ENCODE measurements at places on chromosomes 12 and 14.

DNA sequence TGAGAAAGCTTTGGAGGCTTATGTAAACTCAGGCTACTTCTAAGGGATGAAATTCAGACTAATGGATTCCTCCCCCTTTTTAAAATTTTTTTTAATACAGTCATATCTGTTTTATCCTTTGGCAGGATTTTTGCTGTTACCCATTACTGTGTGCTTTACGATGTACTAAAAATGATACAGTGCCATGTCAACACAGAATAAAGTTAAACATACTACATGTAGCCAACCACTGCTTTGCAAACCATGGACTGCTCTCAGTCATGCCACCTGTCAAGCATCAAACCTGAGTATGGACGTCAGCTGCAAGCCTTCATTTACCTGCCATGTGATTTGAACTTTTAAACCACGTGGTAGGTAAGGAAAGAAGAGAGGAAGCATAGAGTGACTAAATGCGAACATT lies 325.8 kb downstream of the FUT8 start:
- no peak for DNase-seq

DNA sequence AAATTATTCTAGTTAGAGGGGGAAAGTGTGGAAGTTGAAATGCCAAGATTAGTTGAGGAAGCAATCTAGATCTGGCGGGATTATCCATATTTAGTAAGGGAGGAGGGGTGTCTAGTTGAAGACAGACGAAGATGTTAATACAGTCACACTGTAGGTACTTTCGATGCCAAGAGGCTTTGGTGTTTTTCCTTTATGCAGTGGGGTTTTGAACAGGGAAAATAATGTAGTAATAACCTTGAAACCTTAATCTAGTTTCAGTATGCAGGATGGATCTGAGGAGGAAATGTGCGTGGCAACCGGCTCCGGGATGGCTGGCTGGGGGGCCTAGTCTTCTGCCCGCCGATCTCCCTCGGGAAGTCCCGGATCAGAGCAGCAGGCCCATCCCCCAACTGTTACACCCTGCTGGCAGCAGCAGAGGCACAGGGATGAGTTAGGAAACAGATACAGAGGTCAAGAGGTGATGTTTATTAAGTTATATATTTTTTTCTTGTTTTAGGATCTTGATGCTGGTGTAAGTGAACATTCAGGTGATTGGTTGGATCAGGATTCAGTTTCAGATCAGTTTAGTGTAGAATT lies 27.4 kb downstream of the MDM2 start:
- DNase-seq, result no peak

DNA sequence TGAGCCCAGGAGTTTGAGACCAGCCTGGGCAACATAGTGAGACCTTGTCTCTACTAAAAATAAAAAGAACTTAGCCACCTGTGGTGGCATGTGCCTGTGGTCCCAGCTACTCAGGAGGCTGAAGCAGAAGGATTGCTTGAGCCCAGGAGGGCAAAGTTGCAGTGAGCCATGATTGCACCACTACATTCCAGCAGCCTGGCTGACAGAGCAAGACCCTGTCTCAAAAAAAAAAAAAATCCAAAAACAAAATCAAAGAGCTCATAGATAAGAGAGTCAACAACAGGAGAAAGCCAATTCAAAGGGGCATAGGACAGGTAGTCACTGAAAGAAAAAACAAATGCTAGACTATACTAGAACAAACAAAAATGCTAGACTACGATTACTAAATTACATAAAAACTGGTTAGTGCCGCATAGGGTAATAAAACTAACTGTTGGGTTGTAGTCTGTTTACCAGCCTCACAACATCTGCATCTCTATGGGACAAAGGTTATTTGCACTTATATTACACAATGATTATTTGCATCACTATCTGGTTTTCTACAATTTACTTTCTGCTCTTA lies 16.6 kb upstream of the EEA1 start:
- no peak for DNase-seq

DNA sequence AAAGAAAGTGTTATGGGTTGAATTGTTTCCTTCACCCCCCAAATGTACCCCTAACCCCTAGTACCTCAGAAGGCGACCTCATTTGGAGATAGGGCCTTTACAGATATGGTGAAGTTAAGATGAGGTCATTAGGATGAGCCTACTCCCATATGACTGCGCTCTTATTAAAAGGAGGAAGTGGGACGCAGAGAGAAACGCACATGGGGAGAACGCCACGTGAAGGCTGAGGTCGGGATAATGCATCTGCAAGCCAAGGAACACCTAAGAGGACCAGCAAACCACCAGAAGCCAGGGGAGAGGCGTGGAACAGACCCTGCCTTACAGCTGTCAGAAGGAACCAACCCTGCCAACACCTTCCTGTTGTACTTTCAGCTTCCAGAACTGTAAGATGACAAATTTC lies 1.7 kb upstream of the NRIP2 start:
- no peak for DNase-seq

- DNase-seq, result no peak
These were observed 119.8 kb downstream of the KICS2 start for GRCh38 chr12:64102339-64102738.

- DNase-seq, result no peak
These were observed 89.5 kb downstream of the TESC start for GRCh38 chr12:117009759-117010158.

DNA sequence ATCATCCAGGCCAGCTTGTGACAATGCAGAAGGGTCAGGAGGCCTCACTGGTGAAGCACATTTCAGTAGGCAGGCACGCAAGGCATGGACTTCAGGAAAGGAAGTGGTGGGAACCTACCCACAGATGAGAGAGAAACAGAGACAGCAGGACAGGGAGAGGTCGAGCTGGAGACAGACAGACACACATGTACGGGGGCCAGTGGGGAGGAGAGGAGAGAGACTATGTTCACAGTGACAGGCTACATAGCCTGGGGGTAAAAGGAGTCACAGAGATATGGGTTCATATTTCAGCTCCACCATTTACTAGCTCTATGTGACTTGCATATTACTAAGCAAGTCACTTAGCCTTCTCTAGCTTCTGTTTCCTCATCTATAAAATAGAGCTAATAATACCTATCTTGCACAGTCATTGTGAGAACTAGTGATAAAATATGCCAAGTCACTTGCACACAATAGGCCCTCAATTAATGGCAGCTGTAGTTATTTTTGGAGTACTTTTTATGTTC lies 91.1 kb upstream of the FUT8 start:
- DNase-seq, result peak; percentile 72

DNA sequence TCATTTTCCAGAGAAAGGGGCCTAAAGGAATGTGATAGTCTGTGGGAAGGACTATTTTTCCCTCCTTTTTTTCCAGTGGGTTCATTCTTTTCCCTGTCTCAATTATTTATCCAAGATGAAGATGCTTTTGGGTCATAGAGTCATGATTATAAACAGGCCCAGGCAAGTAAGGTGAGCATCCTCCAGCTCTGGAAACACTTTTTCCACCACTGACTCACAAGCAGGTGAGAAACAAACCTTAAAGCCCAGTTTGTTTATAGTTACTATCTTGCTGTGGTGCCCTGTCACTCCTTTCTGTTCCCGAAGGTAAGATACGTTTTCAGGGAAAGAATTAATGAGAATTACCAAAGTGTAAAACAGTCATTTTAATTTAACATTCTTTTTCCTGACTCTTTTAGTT lies 107.7 kb upstream of the IFNG-AS1 start:
- no peak for DNase-seq

DNA sequence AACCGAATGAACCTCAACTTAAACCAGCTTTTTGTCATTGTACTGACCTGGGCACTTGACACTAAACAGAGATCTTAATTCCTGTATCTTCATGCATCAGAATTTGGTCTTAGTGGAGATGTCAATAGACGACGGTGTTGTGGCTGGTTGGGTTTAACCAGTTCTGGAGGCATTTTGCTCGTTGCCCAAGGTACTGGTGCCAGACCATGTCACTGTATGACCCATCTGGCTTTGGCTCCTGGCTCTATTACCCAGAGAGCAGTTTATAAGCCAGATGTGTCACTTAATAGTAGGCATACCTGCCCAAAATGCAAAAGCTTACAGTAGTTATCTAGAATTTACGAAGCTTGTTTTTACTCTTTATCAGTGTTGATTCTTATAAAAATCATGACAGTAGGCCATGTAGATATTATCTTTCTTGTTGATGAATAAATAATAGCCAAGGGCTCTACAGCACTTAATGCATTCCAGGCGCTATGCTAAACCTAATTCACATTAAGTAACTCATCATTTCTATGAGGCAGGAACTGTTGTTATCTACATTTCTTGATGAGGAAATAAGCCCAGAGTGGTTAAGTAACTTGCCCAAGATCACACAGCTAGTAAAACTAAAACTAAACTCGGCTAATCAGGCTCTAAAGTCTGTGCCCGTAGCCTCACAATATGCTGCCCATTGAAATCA lies 179.7 kb upstream of the HIF1A start:
- no peak for DNase-seq

- DNase-seq, result peak; percentile 28
These were observed 7.0 kb downstream of the MLF2 start for GRCh38 chr12:6745741-6746525.

GRCh38 chr14:54127526-54127925 lies 170.9 kb upstream of the BMP4 start:
- DNase-seq, result no peak

DNA sequence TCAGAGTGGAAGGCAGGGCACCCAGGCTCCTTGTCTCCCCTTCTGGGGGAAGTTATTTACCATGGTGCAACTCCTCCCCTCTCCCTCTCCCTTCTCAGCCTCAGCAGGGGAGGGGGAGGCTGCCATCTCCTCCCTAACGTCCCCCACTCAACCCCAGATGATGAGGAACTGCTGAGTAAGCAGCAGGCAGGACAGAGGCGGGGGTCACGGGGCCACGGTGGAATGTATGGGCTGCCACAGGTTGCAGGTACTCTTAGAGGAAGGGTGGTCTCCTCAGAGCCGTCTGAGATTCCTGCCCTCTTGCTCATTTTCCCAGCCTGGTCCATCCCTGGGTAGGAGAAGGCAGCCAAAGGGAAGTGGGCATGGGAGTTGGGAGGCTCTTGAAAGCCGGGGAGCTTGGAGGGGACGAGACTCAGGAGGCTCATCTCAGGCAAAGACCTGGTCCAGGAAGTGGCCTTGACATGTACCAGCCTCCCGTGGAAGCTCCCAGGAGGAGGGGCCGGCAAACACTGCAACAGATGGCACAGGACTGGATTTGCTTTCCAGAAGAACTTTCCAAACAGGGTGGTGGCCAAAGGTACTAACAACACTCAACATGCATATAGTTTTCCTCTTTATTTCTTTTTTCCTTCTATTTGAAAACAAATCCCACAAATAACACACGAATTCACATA lies 19.0 kb downstream of the RIN3 start:
- DNase-seq, result no peak

- DNase-seq, result no peak
These were observed 93.3 kb downstream of the RFLNA start for GRCh38 chr12:124388038-124388671.

DNA sequence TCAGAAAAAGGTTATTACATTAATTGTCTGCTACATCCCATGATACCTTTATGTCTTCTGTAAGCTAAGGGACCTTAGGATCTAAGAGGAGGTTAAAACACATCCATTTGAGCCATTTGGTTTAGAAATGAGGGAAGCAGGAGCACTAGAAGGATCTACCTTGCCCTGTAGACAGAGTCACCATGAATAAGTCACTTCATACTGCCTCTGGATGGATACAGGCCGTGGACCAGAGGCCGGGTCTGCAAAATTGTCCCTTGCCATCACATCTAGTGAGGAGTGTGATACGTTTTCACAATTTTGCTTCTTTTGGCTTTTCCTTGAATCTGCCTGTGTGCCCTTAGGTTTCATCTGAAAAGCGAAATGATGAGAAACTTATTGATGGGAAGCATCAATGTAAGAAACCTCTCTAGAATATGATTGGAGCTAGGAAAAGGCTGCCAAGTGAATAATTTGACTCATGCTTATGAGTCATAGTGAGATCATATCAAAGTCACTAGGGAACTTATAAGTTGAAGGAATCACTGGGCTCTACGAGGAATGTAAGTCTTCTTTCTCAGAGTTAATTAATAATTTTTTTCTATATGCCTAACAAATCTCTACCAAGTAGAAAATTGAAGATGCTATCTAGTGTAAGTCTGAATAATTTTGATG lies 10.8 kb downstream of the GLRX5 start:
- peak; percentile 25 for DNase-seq

GRCh38 chr14:77478029-77478428 lies 20.1 kb downstream of the AHSA1 start:
- no peak for DNase-seq

GRCh38 chr12:109110988-109111495 lies 5.3 kb upstream of the ACACB start:
- peak; percentile 67 for DNase-seq

GRCh38 chr12:131916306-131917138 lies 12.6 kb upstream of the PUS1 start:
- DNase-seq, result no peak

- DNase-seq, result no peak
These were observed 270.9 kb downstream of the CACNA1C start for GRCh38 chr12:2323532-2324255.

GRCh38 chr12:12872139-12872933 lies 19.0 kb upstream of the GPRC5A start:
- DNase-seq, result no peak
